ENCODE measurements at places on chromosomes 11 and 22.

GRCh38 chr11:75428989-75429640 lies 3.9 kb downstream of the KLHL35 start:
- DNase-seq: no peak

DNA sequence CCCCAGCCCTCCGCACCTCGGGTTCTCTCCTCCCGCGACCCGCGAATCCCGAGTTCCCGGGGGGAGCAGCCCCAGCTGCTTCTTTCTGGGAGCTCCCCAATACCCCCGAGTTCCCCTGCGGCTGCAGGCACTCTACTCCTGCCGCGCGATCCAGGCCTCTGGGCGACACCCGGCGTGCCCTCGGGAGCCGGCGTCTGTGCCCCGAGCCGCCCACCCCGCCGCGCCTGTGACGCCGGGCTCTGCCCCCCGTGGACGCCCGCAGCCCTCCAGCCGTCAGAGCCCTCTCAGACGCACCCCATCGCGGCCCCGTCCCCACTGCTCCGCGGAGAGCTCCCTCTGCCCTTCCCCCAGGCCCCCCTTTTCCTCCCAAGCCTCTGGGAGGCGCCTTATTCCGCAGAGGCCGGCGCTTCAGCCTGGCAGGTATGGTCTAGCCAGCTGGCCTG lies 422 bp downstream of the GLB1L2 start:
- no peak for DNase-seq

DNA sequence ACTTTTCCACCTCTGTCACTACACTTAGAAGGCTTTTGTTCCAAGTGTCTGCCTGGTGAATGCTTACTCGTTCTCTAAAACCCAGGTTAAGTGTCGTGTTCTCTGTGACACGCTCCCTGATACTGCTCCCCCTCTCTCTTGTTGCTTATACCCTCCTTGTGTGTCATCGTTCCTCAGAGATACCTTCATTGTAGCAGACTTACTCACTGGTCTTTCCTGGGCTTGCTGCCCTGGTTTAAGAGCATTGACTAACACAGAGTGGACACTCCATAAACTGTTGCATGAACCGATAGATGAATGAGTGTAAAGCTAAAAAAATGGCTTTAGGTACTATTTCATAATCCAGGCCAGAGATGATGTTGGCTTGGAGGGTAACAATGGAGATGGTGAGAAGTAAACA lies 171.3 kb downstream of the GRIK4 start:
- no peak for DNase-seq

DNA sequence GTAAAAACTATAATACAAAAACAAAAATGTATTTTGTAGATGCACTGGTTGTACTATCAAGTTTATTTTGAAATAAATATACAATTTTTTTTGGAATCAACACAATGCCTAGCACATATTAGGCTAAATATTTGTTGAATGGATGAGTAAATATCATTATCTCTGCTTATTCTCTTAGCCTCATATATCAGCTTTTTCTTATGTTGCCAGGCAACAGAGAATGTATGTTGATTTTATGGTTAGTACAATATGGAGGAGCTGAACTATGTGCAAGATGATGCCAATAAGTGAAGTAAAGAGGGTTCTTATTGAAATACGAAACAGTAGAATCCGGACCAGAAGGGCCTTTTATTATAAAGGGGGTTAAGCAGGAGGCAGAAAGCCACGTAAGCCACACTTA lies 94.9 kb downstream of the FAR1 start:
- no peak for DNase-seq

DNA sequence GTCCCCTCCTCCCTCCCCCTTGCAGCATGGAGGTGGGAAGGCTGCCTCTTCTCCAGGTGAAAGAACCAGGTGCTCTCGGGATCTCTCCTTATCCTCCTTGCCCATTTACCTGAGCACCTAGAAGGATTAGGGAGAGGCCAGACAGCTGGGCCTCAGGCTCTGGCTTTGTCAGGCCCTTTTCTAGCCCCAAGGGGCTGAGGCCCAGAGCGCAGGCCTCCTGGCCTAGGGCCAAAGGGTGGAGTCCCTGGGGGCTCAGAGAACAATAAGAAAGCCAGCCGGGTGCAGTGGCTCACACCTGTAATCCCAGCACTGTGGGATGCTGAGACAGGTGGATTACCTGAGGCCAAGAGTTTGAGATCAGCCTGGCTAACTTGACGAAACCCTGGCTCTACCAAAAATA lies 5.4 kb upstream of the TTLL1 start:
- DNase-seq: no peak

DNA sequence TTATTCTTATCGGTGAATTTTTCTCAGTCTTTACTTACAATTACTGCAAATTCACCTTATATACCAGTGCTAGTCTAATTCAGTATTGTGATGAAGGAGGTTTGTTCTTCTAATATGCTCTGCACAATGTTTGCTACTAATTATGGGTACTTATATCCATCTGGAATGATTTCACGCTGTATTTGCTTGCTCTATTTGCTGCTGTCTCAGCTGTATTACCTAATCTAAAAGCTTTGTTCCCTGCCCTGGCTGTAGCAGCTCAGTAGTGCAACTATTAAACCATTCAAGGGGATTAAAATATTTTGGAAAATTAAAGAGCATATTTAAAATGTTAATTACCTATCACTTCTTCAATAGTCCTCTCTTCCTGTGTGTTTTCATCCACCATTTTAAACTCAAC lies 375.3 kb downstream of the LUZP2 start:
- DNase-seq: no peak

DNA sequence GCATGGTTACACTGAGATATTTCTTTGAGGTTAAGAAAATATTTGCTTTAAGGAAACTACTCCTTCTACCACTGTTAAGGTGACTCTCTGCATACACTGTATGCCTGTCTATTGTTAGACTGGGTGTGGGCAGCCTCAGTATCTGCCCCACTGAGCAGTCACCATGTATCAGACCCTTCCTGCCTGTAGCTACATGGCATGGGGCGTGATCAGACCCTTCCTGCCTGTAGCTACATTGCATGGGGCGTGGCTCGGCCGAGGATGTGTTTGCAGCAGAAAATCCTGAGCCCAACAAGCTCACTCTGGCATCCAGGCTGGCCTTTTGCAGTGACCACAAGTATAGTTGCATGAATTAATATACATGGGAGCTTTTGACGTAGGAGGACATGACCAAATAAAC lies 669.4 kb downstream of the OPCML start:
- DNase-seq: no peak

GRCh38 chr11:57779276-57779675 lies 17.7 kb downstream of the CTNND1 start:
- no peak for DNase-seq

DNA sequence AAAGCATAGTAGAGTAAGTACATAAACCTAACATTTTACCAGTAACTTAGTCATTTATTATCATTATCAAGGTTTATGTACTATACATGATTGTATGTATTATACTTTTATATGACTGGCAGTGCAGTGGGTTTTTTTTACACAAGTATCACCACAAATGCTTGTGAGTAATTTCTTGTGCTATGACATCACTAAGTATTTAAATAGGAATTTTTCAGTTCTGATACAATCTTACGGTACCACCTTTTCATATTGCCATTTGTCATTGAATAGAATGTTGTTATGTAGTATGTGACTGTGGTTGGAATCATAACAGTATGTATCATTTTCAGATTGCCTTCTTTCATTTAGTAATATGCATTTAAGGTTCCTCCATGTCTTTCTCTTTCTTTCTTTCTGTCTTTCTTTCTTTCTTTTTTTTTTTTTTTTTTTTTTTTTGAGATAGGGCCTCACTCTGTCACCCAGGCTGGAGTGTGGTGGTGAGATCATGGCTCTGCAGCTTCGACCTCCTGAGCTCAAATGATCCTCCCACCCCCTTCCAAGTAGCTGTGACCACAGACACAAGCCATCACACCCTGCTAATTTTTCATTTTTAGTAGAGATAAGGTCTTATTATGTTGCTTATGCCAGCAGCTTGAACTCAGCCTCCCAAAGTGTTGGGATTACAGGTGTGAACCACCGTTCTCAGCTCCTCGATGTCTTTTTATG lies 18.6 kb downstream of the ATM start:
- DNase-seq: no peak

DNA sequence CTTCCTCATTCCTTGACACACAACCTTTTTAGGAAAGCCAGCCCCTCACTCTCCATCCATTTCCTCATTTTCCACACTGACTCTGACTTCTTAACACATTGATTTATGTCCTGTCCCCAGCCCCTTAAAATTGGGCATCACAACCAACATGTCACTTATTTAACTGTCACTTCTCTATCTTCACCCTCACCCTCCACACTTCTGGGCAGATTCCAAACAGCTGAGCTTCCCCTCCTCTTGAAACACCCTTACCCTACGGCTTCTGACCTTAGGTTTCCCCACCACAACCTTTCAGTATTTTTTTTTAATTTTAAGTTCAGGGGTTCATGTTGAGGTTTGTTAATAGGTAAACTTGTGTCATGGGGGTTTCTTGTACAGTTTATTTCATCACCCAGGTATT lies 696.3 kb downstream of the DLG2 start:
- no peak for DNase-seq

DNA sequence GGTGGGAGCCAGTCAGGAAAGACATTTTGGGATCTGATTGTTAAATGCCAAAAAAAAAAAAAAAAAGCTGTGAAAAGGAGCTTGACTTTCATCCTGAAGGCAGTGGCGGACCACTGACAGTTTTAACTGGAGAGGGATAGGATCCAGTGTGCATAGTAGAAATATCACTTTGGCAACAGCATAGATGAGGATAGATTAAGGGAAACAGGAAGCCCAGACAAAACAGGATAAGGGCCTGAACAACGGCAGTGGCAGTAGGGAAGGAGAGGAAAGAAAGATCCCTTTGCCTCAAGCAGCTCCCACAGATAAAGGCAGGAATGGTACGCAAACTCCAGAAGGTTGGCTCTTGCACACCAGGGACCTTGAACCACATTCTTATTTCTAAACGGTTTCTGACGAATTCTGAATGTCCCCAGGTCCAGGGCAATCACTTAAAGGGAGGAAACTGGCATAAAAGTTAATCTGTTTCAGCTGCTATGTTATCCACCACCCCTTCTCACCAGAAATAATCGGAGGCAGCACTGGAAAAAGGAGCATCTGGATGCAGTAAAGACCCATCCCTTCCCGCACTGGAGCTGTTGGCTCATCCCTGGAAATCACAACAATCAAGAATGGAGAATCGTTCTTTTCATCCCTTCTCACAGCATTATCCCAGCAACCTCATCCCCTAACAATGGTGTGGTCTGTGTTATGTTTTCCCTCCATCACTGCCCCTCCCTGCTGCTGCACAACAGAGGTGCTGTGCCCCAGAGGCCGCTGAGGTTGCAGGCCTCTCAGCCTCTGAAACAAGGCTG lies 99.1 kb downstream of the GAB2 start:
- no peak for DNase-seq

- no peak for DNase-seq
These were observed 65.5 kb upstream of the SOX6 start for GRCh38 chr11:16421826-16422225.

- no peak for DNase-seq
These were observed 2.3 kb downstream of the CARD18 start for GRCh38 chr11:105137286-105137685.

DNA sequence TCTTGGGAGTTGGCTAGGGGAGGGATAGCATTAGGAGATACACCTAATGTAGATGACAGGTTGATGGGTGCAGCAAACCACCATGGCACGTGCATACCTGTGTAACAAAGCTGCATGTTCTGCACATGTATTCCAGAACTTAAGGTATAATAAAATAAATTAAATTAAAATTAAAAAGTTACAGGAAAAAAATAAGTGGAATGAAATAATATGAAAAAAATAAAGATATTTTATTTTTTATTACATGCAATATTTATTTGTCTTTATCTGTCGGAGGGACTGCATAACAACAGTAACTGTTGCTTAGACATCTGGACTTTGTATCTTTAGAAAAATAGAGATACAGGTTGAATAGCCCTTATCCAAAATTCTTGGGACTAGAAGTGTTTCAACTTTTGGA lies 597.4 kb upstream of the CCDC179 start:
- DNase-seq: no peak
